ENCODE measurements at places on chromosomes 3 and 15.

- DNase-seq, result no peak
These were observed 97.8 kb upstream of the SELENOK start for GRCh38 chr3:53989451-53989850.

DNA sequence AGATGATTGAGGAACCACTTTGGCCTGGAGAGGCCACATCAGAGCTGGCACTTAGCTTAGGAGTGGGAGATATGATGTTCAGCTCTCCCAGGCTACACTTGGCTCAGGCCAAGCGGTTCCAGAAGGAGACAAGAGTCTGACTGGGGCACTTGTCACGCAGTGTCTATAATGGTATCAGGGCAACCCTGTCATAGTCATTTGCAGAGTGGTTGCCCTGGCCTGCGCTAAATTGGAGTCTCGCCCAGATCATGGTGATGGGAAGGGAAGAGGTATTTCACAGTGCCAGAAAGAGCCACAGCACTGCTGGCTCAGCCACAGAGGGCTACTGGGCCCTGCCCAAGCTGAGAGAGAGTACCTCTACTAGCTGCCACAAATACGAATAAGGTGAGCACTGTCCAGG is 186.9 kb upstream of the CRBN start:
- DNase-seq, result no peak

DNA sequence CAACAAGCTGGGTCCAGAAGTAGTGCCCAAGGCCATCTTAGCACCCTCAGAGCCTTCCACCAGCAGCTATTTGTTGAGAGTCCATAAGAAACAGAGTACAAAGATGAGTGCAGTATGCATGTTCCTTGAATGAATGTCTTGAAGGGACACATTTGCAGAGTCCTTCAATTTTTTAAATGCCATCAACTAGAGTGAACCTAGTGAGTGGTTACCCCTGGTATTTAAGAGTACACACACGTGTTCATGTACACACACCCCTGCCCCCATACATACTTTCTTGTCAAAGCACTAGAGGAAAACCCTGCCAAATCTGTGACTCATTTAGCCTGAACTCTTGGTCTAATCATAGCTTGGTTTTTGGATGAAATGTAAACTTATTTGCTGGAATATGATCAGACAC is 84.5 kb upstream of the GALNT15 start:
- no peak for DNase-seq

GRCh38 chr15:75599401-75599800 is 20.3 kb upstream of the PTPN9 start:
- no peak for DNase-seq

- no peak for DNase-seq
These were observed 105.9 kb upstream of the ARHGEF26 start for GRCh38 chr3:154015307-154015706.

DNA sequence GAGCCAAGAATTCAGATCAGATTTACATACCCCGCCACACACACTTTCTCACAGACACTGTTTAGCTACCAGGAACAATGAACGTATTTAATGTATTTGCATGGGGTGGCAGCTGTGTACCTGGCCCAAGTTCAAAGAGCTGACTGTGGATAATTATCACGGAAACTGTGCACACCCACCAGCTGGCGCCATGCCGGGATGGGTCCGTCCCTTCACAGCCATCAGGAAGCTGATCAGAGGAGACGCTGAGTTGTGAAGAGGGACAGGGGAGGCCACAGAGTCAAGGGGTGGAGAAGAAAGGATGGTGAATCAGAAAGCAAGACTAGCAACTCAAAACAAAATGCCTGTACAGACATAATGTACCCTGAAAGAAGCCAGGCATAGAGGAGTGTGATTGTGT is 13.1 kb upstream of the PLA2G4D start:
- no peak for DNase-seq

DNA sequence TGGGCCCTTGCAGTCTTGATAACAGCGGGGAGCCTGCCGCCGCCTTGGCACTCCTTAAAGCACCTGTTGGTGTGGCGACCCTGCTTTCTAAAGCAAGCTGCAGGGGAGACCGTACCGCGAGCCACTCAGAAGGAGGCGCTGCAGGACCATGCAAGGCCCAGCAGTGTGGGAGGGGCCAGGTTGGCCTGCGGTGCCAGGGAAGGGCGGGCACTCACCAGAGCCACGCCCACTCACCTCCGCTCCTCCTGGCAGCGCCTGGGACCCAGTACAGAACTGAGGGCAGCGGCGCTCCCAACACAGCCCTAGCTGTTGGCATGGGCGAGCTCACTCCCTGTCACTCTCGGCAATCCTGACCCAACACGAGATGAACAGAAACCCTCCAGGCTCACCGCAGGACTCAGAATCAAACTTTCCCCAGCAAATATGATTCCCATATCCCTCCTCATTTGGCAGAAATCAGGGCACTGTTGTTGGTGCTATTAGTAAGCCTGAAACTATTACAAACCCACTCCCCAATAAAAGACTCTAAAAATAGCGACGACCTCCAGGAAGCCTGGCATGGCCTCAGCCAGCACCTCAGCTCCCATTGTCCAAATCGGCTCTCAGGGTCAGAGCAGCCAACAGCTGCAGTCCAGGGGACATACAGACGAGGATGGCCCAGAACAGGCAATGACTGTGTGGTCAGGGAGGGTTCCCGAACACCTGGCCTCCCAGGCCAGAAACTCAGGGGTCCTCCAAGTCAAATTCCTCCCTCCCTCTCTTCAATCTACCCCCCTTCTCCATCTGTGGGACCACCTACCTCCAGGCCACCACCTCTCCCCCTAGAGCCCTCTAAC is 77.2 kb downstream of the TBC1D2B start:
- DNase-seq, result peak; percentile 67

- DNase-seq, result no peak
These were observed 246.8 kb upstream of the TOPAZ1 start for GRCh38 chr3:43994657-43995546.

DNA sequence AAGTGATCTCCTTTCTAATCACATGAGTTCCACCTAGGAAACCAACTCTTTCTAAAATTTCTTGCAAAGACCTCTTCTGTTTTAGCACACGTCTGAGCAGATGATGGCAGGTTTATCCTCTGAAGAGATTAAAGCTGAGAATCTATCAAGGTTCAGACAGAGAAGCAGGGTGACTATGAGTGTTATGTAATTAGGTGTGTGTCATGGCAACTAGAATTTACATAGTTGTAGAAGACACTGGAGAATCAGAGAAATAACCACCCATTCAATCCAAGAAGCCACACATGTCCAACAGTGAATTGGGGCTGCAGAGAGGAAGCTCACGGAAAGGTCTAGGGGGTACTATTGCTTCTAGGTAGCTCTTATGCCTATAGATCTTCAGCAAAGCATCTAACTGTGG is 600.5 kb downstream of the PYDC2 start:
- no peak for DNase-seq

DNA sequence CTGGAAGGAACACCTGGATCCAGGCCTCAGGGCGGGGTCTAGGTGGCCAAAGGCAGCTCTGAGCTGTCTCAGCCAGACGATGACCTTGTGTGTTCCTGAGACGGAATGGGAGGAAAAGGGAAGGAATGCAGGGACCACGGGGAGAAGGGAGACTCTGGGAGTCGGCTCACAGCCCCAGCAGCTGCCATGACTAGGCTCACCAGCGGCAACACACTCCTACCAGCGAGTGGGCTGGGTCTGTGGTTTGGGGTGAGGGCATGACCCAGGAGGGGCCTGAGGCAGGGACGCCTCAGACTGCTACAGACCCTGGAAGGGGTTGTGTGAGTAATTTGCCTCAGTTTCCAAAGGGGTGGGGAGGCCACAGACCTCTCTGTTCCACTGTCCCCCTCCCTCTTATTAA is 19.8 kb downstream of the IQSEC1 start:
- DNase-seq, result no peak

Data from activated CD4-positive, CD25-positive, alpha-beta regulatory T cell treated with anti-CD3 and anti-CD28 coated beads, Interleukin-2, amount 50 U/mL, for 72 hours (primary cell).